ENCODE measurements at places on chromosomes 1 and 21.

DNA sequence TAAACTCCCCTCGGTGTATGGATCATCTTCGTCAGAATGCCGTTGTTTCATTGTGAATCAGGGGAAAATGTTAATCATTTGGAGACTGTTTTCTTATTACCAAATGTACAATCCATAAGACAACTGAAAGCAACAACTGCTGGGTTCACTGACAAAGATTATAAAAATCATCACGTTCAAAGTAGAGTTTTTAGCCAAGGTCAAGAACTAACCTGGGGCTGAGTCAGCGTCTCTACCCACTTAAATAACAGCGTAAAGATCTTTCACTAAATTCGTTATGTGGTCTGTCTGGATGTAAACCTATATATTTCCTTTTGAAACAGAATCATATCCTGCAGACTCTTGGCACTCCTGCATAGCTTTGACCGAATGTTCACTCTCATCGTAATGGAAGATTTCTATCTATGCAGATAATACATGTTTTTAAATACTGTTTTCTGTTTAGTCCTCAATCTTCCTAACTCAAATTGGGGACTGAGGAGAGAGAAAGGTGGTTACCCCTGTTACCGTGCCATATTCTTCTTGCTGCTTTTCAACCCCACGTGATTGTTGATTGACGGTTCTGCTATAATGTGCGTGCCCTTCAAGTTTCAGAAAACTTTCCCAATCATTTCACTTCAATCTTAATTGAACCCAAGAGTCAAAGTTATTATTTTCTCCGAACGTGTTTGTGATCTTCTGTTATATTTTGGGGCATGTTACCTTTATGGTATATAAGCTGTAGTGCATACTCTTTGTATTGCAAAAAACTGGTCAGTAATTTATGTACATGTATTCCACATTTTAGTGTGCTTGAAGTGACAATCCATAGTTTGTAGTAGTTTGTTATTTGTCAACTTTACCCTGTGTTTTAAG is 15.6 kb upstream of the NCMAP start:
- ATAC-seq: peak; percentile 64

DNA sequence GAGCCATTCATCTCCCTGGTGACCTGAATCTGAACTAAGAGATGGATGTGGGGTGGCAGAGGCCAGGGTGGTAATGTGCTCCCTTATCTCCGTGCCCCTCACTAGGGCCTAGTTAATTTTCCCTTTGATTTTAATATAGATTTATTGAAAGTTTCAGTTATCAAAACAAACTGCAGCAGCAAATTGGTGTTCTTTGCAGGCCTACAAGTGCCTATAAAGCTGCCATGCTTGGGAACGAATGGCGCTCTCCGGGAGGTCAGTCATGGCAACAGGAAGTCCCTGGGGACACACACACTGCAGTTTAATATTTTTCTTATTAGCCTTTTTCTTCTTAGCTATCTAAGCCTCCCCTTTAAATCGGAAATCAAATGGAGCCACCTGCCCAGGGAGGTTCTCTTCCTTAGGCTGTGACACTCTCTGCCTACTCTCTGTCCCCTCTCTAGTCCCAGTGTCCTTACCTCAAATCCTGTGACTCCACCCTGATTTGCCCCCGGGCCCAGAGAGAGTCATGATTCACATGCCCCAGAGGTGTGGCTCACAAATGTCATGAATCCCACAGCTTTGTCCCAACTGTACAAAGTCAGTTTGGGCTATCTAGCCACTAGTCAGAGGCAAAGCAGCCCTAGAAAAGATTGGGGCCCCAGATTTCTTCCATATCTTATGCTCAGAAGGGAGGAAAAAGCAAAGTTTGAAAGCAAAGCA is 4.3 kb upstream of the ERI3 start:
- ATAC-seq: no peak

DNA sequence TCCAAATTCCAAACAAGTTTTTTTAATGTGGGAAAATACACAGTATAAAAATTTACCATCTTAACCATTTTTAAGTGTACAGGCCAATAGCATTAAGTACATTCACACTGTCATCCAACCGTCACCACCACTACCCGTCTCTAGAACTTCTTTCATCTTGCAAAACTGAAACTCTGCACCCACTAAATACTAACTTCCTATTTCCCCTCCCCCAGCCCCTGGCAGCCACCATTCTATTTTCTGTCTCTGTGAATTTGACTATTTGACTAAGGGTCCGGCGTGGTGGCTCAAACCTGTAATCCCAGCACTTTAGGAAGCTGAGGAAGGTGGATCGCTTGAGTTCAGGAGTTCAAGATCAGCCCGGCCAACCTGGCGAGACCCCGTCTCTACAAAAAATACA is 36.1 kb downstream of the CLSTN1 start:
- peak; percentile 97 for ATAC-seq

GRCh38 chr1:202349206-202349928 is 868 bp downstream of the PPP1R12B start:
- ATAC-seq: no peak

DNA sequence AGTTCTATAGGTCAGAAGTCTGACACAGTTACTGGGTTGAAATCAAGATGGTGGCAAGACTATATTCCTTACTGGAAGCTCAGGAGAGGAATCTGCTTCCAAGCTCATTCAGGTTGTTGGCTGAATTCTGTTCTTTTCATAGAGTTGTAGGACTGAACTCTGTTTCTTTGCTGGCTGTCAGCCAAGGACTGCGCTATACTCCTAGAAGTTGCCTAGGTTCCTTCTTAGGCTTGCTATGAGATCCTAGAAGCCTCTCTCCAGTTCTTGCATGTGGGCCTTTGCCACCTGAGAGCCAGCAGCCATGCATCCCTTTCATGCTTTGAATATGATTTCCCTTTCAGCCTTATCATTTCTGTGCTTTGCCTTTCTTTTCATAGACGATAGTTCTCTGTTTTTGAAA is 176.4 kb downstream of the RPS6KC1 start:
- no peak for ATAC-seq

- ATAC-seq: peak; percentile 81
Measured at GRCh38 chr1:91803847-91804545, 82.0 kb downstream of the TGFBR3 start.

DNA sequence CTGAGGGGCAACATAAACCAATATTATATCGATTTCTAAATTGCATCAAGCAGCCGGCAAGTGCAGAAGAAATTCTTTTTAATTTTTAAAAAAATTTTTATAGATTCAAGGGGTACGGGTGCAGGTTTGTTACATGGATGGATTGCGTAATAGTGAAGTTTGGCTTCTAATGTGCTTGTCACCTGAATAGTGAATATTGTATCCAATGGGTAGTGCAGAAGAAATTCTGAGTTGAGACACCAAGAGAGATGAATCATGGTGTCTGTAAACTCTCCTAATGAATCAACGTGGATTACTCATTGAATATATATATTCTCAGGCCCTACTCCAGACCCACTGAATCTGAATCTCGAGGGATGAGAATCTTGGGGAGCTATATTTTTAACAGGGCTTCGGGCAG is 253.7 kb upstream of the FOXD3 start:
- no peak for ATAC-seq

- no peak for ATAC-seq
Measured at GRCh38 chr1:101996825-101997465, at the start of gene OLFM3. TSS of gene OLFM3 (minus strand) at chr1:101996926.

DNA sequence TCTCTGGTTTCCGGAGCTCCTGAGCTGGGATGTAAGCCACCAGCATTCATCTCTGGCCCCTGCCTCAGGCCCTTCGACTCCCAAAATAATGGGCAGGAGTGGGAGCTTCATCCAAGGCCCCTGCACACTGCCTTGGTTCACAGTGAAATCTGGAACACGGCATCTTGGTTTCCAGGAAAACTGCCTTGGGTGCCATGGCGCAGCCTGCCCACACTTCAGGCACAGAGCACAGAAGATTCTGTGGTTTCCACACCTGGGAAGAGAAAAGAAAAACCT is 48.8 kb upstream of the POFUT2 start:
- no peak for ATAC-seq
